ENCODE measurements at places on chromosomes 6 and 20.

- DNase-seq = no peak
Observed at GRCh38 chr20:58941471-58941870, 39.6 kb upstream of the NELFCD start.

DNA sequence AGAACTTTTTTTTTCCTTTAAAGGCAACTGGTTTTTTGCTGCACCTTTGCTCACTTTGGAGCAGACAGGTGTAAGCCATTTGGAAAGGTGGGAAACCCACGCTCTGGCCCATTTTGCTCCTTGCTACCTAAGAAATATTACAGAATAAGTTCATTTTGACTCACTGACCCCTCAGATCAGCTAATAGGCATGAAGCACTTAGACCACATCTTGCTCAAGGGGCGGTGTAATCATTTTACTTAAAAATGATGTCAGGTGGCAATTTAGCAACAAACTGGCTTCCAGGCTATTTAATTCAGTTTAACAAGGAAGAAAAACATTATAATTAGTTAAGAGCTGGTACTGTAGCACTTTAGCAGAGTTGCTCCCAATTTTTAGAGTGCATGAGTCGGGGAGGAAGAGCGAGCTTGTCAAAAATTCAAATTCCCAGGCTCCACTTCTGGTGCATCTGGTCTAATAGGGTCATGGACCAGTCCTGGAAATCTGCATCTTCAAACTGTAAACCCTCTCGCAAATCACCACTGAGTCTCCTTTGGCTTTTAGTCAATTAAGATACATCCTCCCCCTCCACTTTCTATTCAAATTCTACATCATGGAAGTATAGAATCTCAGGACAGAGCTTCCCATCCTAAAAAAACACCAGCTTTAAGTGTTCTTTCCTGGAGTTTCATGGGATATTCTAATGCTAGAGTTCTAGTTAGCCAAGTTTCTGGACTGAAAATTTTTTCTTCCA lies 38.2 kb downstream of the JAG1 start:
- no peak for DNase-seq

GRCh38 chr6:154261688-154262397 lies 94.8 kb downstream of the IPCEF1 start:
- DNase-seq = no peak

DNA sequence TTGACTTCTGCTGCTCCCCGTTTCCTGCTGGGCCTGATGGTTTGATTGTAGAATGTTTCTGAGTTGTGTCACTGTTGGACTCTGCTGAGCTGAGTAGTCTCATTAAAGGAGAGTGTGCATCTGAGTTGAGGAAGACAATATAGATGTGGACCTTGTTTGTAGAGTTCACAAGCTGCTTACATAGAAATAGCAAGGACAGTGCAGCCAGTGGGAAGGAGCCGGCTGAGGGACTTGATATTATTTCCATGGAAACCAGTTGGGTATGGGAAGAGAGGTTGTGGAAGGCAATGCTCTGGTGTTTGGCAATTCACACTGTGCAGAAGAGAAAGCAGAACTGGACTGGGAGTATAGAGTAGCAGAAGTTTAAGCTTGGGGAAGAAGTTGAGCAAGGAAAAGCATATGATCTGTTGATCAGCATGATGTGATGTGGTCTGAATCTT lies 14.8 kb downstream of the IGF2R start:
- no peak for DNase-seq

DNA sequence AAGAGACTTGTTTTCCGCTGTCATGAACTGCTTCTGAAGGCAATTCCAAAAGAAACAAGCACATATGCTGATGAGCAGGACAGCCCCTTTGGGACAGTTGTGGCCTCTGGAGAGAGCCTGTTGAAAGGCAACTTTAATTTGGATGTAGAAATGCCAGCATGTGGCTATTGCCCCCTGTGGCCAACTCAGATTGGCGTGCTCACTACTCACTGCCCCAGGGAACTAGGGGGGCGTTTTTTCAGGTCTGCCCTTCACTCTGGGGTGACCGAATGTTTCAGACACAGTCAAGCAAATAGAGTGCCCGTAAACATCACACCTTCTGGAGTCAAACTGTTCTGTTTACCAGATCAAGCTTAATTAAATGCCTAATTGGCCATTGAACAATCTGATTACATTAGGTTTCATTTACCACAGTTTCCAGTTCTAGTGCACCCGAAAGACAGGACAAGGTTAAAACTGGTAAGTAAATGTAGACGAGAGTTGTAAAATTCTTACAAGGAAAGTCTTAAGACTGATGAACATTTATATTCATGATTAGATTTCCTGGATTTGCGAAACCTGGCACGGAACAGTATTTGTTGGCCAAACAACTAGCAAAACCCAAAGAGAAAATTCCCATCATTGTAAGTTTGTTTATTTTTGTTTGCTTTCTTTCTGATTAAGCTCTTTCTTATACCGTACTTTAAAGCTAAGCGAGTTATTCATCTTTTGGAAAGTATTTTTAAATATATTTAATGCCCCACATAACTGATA lies 75.9 kb upstream of the SYNJ2 start:
- no peak for DNase-seq

DNA sequence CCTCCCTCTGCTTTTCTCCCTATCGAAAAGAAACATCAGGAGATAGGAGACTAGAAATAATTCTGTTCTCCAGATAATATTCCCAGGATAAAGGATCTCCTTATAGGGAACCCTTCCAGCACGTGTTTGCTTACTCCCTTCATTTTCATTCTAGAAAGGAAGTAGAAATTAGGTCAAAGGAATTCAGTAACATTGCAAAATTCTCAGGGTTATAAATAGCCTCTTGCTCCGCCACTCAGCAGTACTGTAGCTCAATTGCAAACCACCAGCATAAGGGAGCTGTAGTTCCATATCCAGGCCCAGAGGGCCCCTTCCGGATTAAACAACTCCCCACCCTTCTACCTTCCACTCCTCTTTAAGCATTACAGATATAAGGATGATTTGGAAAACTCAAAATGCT lies 6.2 kb downstream of the ELMO2 start:
- no peak for DNase-seq

DNA sequence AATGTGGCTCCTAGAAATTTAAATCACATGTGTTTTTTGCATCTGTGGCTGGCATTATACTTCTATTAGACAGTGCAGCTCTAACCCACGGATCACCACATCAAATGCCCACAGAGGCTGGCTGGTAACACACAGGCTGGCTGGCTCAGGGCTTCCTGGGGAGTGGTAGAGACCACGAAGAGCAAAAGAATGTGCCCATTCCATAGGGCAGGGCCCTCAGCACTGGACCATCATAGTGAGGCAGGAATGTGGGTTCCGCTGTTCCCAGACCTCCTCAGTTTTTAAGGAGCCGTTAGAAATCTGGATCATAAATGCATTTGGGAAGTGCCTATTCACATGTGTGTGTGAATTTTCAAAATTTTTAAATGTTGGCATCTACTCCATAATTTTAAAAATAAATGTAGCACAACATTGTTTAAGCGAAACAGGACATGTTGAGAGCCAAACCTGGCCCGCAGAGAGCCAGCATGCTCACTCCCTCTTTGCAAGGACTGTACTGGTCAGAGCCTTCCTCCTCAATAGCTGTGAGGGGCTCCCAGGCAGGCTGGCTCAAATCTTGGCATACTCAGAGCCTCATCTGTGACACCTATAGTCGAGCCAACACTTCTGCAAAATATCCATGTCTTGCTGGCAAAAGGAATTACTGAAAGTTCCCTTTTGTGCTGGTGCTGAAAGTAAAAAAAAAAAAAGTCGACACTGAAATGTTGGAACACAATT lies 190.5 kb downstream of the FNDC1 start:
- DNase-seq = no peak

- DNase-seq = no peak
Observed at GRCh38 chr6:22421198-22421597, 124.4 kb upstream of the PRL start.

- no peak for DNase-seq
Observed at GRCh38 chr20:428658-429200, 20.6 kb downstream of the RBCK1 start.

DNA sequence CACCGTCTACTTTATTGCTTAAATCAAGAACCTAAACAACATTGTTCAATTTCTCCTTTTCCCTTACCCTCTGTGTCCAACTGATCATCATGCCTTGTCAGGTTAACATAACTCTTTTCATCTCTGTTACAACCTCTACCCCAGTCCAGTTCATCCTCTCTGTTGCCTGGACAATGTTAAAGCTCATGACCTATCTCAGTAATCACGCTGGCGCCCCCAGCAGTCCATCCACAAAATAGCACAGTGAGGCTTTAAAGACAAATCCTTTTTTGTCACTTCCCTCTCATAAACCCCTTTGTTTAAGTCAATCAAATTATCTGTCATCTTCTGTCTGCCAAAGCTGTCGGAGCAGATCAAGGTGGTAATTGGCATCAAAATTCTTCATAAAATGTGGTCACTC lies 140.1 kb downstream of the QKI start:
- peak; percentile 1 for DNase-seq

- DNase-seq = no peak
Observed at GRCh38 chr6:163866192-163866591, 451.7 kb downstream of the QKI start.

DNA sequence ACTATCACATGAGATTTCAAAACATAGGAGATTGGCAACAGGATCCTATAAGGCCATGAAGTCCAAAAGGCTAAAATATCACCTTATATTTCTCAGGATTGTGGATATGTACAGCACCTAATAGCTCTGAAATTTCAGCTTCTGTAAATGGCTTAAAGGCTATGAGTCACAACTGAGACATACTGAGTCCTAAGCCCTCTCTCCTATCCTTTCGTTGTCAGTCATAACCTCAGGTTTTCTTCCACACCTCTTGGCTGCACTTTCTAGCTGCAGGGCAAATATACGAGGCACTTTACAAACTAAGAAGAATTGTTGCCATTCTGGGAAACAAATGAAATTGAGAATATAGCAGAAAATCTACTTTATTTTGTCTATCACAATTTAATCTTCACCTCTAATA lies 969.9 kb upstream of the EPHA7 start:
- no peak for DNase-seq

DNA sequence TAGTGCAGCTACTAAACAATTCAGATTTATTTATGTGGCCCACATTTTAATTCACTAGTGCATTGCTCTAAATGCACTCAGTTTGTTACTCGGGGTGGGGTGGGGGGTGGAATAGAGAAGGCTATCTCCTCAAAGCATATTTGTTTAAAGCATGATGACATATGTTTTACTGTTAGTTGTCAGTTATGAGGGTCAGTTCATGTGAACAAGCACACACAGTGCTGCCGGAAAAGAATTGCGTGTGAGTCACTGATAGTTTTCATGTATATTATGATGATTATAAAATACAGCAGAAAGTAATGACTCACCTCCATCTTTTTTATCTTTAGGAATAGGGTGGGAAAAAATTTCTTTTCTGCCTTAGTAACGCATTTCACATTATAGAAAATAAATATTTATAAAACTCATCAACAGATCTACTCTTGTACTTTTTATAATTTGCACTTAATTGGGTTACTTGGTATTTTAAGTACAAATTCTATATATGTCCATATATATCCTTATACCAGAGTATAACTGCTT lies 42.2 kb upstream of the STXBP5 start:
- no peak for DNase-seq

- DNase-seq = no peak
Observed at GRCh38 chr6:18101271-18101670, 21.2 kb downstream of the NHLRC1 start.

DNA sequence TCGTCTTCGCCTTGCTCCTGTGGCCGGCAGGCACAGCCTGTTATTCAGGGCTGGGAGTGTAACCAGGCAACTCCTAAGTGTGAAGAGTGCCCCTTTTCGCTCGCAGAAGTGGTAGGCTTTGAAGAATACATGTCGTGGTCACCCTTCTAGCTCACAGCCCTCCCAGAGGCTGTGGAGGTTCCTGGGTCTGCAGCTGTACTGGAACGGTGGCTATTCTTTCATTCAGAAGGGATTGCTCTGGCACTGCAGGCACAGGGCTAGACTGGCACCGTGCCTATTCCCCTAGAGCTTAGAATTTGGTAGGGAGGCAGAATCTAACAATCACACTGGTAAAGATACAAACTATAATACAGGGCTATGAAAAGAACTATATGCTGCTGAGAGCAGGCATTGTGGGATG lies 1.1 kb upstream of the SRSF12 start:
- no peak for DNase-seq

DNA sequence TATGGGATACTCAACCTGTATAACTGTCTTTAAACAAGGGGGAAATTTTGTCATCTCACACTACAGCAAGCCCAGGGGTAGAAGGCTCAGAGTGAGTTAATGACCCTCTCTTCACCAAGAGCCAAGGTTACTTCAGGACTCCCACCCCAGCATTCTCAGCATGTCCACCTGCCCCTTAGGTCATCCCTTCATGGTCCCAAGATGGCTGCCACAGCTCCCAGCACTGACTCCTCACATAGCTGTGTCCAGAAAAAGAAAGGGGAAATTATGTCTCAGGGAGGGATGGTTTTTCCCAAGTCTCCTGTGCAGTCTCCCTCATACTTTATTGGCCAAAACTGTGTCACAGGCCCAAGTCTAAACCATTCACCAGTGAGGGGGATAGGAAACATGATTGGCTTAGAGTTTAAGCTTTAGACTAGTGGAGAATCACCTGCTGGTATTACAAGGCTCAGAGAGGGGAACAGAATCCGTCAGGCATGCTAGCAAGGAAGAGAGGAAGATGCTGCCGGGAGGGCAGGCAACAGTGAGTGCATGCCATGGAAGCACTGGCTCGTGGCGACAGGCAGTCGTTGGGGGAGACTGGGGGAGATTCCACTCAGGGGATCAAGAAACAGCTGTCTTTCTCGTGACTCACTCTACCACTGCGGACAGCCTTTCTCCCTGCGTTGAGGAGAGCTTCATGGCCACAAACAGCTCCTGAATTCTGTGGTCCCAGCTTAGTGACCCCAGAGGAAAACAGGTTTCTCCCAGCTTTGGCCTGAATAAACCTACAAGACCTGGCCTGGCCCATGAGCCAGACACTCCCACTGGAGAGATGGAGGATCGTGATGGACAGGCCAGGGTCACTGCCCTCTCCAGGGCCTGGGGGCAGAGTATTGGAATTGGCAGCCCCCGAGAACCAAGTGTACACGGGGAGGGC lies 37.2 kb downstream of the HM13 start:
- DNase-seq = no peak

DNA sequence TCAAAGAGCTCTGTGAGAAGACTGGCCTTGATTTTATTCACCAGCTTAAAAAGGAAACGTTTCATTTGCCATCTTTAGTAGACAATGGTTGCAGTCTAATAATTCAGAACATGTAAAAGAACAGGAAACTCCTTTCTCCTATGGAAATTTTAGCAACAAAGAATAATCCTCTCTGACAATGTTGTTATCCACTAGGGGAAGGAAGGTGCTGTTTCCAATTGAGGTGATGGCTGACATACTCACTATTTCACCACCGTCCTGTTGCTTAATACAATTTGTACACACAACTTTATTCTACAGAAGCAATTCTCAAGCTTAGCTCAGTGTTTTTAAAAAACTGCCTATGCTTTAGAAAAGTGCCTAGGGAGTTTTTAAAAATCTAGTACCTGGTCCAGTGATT lies 192.7 kb downstream of the ARHGAP18 start:
- DNase-seq = no peak

GRCh38 chr20:48834278-48834677 lies 6.5 kb upstream of the PREX1 start:
- no peak for DNase-seq

- no peak for DNase-seq
Observed at GRCh38 chr6:57072108-57072507, 17.9 kb upstream of the ZNF451 start.

Measured in stimulated activated CD4-positive, alpha-beta T cell treated with anti-CD3 and anti-CD28 coated beads, Interleukin-1b, Interleukin-23, amount 100 ng/mL, for 24 hours (primary cell).